ENCODE measurements at places on chromosomes 12 and 14.
A peak's percentile ranks its signal among the peaks of the same experiment; 100 is the strongest.

- DNase-seq, result no peak
Measured at GRCh38 chr14:104978746-104979691, 845 bp upstream of the AHNAK2 start.

- DNase-seq, result no peak
Measured at GRCh38 chr12:89889062-89889461, 180.4 kb upstream of the ATP2B1 start.

GRCh38 chr14:105912641-105913180, 386.3 kb downstream of the TMEM121 start:
- no peak for DNase-seq

- no peak for DNase-seq
Measured at GRCh38 chr14:72182708-72183432, 250.6 kb downstream of the RGS6 start.

DNA sequence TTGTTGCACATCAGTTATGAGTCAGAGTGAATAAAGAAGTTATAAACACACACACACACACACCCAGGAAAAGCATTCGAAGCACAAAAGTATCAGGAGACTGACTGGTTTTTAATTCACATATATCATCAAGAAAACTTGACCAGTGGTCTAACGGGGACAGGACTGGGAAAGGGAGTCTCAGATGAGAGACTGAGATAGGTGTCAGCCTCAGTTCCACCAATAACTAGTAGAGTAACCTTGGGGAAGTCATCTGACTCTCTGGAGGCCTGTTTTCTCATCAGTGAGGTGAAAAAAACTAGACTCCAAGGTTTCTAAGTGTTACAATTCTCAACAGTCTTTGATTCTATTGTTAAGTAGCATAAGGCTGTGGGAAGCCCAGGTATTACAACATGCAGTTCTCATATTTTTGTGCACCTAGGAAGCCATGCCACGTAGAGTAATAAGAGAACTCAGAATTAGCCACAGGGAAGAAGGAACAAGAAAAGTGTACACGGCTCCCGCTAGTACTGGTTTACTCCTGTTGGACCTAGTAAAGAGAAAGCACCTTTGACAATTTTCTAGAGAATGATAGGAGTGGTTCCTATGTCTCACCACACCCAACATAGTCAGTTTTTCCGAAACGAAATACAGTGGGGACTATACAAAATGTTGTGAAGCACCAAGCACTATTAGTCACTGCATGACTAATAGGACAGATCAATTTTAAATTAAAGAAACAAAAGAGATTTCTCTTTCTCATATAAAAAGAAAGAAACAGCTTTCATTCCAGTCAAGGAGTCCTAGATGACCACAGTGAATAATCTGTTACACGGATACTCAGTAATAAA, 5.0 kb downstream of the PPTC7 start:
- peak; percentile 30 for DNase-seq

- no peak for DNase-seq
Measured at GRCh38 chr14:69133206-69134125, 19.5 kb downstream of the DCAF5 start.

DNA sequence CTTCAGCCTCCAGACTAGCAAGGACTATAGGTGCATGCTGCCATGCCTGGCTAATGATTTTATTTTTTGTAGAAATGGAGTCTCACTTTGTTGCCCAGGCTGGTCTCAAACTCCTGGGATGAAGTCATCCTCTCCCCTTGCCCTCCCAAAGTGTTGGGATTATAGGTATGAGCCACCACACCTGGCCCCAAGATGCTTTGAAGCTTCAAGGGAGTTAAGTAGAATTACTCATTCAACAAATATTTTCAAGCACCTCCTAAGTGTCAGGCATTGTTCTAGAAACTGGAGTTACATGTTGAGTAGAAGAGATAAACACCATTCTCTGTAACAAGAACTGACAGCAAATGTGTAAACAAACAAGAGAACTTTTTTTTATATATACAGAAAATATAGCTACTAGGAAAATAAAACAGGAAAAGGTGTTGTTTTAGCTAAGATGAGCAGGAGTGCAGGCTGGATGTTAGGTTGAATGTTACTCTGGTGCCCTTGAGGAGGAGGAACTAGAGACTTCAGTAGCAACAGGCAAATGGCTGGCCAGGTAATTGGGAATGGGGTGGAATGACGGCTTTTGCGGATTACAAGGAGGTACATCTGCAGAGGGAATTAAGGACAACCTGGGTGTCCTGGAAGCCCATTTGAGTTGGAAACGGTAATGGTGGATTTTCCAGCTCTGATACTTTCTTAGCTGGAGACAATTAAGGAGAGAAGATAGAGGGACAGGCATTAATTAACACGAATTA, 32.0 kb upstream of the CFAP54 start:
- DNase-seq, result no peak

- no peak for DNase-seq
Measured at GRCh38 chr12:14416658-14417057, 51.2 kb downstream of the ATF7IP start.

- peak; percentile 36 for DNase-seq
Measured at GRCh38 chr14:21852061-21852664, 178.5 kb upstream of the OR4E1 start.

All from stimulated activated CD4-positive, alpha-beta T cell treated with anti-CD3 and anti-CD28 coated beads, TNF-alpha, amount 100 ng/mL, for 1 hour (primary cell).